ENCODE measurements at places on chromosomes 1 and 21.
A peak's percentile ranks its signal among the peaks of the same experiment; 100 is the strongest.

DNA sequence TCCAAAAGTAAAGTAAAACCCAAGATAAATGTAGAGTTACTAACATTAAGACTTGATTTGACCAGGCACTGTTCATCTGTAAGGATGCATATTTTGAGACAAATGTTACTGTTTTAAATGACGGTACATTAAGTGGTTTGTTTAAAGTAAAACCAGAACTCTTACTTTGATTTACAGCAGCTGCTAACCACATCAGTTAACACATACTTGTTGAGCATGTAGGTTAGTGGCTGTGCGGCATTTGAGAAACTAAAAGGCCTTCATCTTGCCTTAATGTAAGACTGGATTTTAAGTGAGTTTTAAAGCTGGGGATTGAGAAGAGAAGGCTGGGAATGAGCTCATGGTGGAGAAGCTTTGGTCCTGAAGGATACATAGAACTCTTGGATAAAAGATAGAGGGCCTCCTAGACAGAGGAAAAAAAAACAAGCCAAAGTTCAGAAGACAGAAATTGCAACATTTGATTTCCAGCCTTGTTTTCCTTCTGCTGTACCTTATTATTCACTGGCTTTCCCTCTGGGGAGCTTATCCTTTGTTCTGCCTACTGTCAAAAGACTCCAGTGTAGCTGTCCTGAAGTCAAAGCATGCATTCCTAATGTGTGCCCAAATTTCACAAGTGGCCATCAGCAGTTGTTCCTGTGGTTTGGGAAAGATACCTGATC, 66.6 kb downstream of the MTR start:
- H3K27ac ChIP-seq = no peak overlapping the region
- no peaks in the 10 kb centered on the region for H3K27me3 ChIP-seq
- no peaks in the 10 kb centered on the region for H3K4me1 ChIP-seq
- no peaks in the 10 kb centered on the region for H3K36me3 ChIP-seq

GRCh38 chr1:43789604-43790550, 82.5 kb downstream of the ST3GAL3 start:
- no peak overlapping the region for H3K27ac ChIP-seq
- peaks cover 11% of the 10 kb centered on the region for H3K36me3 ChIP-seq
- no peaks in the 10 kb centered on the region for H3K27me3 ChIP-seq
- H3K4me1 ChIP-seq = no peaks in the 10 kb centered on the region
- no peak overlapping the region for H3K4me3 ChIP-seq

DNA sequence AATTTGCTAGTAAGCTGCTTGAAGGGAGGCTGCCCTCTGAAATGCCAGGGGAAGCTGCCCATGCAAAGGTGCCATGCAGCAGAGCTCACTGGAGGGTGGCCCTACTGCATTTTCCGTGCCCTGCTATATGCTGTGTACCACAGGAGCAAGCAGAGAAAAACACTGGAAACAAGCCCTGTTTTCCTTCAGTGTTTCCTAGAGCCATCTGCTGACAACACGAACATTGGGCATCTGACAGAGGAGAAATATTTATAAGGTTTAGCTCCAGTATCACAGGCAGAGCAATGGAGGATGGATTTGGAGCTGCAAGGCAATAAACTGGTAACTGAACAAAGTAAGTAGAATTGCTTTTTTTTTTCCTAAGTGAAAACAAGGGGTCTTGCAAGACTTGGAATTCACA, 198.4 kb downstream of the USP25 start:
- peak overlapping the region; percentile 20 for H3K27ac ChIP-seq
- H3K4me1 ChIP-seq = no peaks in the 10 kb centered on the region
- H3K27me3 ChIP-seq = no peaks in the 10 kb centered on the region
- no peaks in the 10 kb centered on the region for H3K36me3 ChIP-seq
- no peak for DNase-seq
- H3K4me3 ChIP-seq = no peak overlapping the region

DNA sequence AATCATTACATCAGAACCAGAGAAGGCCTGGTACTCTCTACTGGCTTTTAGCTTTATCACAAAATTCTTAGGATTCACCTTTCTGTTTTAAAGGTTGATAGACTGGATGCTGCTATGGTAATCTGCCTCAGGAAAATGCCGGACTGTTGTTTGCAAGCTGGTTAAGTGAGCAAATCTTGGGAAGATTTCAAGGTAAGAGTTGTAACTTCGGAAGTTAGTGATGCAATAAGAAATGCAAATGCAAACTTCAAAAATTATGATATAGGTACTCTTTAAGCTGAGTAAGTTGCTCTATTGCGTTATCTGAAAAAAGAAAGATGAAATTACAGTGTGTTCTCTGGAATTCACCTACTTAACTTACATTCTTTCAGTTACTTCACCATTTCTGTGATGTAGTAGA, 4.4 kb upstream of the SLC16A1 start:
- H3K36me3 ChIP-seq = no peaks in the 10 kb centered on the region
- H3K27me3 ChIP-seq = no peaks in the 10 kb centered on the region
- no peak for DNase-seq
- no peak overlapping the region for H3K27ac ChIP-seq
- peaks cover 18% of the 10 kb centered on the region for H3K4me1 ChIP-seq
- no peak overlapping the region for H3K4me3 ChIP-seq

GRCh38 chr1:197224160-197224559, 43.9 kb upstream of the CRB1 start:
- H3K4me3 ChIP-seq = no peak overlapping the region
- no peaks in the 10 kb centered on the region for H3K4me1 ChIP-seq
- no peak overlapping the region for H3K27ac ChIP-seq
- DNase-seq = no peak
- H3K36me3 ChIP-seq = peaks cover 7% of the 10 kb centered on the region

- no peaks in the 10 kb centered on the region for H3K4me1 ChIP-seq
- no peak overlapping the region for H3K4me3 ChIP-seq
- peaks cover 62% of the 10 kb centered on the region for H3K36me3 ChIP-seq
- H3K27ac ChIP-seq = no peak overlapping the region
- no peaks in the 10 kb centered on the region for H3K27me3 ChIP-seq
These were observed 69.7 kb upstream of the ADAM30 start for GRCh38 chr1:119966020-119966419.

DNA sequence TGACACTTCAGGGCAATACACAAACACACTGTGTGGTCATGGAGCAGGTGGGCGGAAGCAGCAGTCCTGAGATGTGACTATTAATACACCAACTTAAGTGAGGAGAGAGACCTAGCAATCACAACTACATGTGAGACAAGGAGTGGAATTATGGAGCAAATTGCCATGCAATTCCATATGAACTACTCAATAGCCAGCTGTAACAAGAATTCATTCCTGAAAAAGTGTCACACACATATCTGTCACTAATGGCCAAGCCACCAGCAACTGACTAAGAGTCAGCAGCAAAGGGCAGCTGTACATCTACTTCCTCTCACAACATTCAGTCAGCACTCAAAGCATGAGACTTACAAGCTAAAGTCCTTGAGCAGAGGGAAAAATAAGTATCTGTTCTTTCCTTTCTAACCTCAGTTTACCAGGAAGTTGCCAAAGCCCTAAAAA, 46.2 kb downstream of the GPR3 start:
- H3K4me3 ChIP-seq = no peak overlapping the region
- no peaks in the 10 kb centered on the region for H3K36me3 ChIP-seq
- H3K4me1 ChIP-seq = no peaks in the 10 kb centered on the region
- H3K27ac ChIP-seq = peak overlapping the region; percentile 4
- DNase-seq = no peak

DNA sequence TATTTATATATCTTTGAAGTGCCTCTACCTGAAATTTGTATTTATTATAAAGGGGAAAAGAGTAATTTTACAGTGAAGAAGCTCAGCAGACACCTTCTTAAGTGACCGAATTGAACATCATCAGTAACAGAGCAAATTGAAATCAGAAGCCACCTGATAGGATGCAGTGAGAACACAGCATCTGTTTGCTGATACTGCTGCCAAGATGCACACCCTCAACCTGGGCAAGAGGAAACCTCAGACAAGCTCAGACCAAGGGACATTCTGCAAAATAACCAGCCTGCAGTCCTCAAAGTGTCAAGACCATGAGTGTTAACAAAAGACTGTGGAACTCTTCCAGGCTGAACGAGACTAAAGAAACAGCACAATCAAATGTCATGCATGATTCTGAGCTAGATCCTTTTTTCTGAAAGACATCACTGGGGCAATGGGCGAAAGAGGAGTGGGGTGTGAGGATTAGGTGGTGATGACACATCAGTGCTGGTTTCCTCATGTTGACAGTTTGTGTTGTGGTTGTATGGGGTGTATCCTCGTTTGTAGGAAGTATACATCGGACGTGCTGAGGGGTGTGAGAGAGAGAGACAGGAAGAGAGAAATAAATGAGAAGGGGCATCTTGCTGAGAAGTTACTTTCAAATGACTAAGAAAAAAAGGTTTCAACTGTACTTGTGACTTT, 103.7 kb downstream of the ABCA4 start:
- DNase-seq = no peak
- H3K27ac ChIP-seq = no peak overlapping the region
- H3K27me3 ChIP-seq = no peaks in the 10 kb centered on the region
- H3K4me3 ChIP-seq = no peak overlapping the region
- no peaks in the 10 kb centered on the region for H3K36me3 ChIP-seq

DNA sequence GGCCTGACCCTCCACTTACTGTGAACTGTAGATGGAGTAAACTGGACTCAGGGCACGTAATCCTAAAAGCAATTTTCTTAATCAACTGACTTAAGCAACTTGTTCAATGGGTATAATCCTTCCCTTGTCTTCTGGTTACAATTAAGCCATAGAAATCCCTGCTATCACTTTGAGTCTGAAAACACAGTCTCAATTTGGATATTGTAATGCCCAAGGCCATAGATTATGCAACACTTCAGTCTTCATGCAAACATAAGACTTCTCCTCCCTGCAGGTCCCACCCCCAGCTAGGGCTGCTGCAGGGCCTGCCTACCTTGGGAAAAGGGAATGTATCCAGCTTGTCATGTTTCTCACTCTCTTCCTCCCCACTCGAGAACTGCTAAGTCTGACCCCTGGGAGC, 6.2 kb upstream of the SLC5A9 start:
- no peaks in the 10 kb centered on the region for H3K36me3 ChIP-seq
- DNase-seq = no peak
- no peaks in the 10 kb centered on the region for H3K27me3 ChIP-seq
- no peak overlapping the region for H3K27ac ChIP-seq
- H3K4me3 ChIP-seq = no peak overlapping the region
- H3K4me1 ChIP-seq = peaks cover 36% of the 10 kb centered on the region

- H3K36me3 ChIP-seq = no peaks in the 10 kb centered on the region
- H3K4me3 ChIP-seq = no peak overlapping the region
- no peak overlapping the region for H3K27ac ChIP-seq
- no peak for DNase-seq
- no peaks in the 10 kb centered on the region for H3K27me3 ChIP-seq
These were observed 63.5 kb downstream of the LRRN2 start for GRCh38 chr1:204621996-204622395.

- no peak for DNase-seq
- H3K4me3 ChIP-seq = no peak overlapping the region
- H3K27ac ChIP-seq = no peak overlapping the region
- H3K4me1 ChIP-seq = no peaks in the 10 kb centered on the region
- no peaks in the 10 kb centered on the region for H3K27me3 ChIP-seq
These were observed 16.8 kb downstream of the UBE2U start for GRCh38 chr1:64220241-64220640.

DNA sequence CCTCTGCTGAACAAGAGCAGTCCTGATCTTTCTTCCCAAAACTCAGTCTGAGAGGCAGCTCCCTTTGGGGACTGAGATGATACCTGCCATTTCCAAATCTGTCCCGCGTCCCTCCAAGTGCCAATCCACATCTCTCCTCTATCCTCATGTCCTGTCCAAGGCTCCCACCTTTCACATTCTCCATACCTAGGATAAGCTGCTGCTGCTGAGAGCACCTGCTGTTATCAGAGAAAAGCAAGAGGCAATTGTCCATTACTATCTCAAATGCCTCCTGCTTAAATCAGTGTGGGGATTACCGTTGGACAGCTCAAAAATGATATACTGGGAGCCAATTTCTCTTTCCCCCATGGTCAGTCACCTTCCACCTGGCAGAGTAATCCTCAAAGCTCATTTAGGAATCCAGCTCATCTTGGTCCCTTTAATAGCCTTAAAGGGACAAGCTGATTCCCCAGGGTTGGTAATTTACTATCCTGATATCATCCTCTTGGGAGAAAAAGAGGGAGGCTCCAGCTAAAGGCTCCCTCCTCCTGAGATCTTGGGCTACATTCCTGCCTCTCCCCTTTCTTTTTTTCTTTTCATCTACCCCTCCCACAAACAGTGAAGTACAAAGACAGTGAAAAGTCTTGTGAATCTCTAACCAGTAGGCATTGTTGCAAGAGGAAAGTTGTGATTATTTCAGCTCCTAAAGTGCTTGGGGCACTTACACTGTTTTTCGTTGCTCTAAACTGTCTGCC, 278.1 kb upstream of the CAMK1G start:
- H3K27me3 ChIP-seq = no peaks in the 10 kb centered on the region
- H3K27ac ChIP-seq = no peak overlapping the region
- H3K36me3 ChIP-seq = no peaks in the 10 kb centered on the region
- H3K4me1 ChIP-seq = no peaks in the 10 kb centered on the region
- no peak overlapping the region for H3K4me3 ChIP-seq
- DNase-seq = no peak

GRCh38 chr1:56433056-56433577, 146.2 kb downstream of the PLPP3 start:
- no peaks in the 10 kb centered on the region for H3K4me1 ChIP-seq
- no peaks in the 10 kb centered on the region for H3K36me3 ChIP-seq
- no peaks in the 10 kb centered on the region for H3K27me3 ChIP-seq
- DNase-seq = no peak
- H3K27ac ChIP-seq = no peak overlapping the region
- H3K4me3 ChIP-seq = no peak overlapping the region

GRCh38 chr1:11198851-11199594, 9.9 kb downstream of the ANGPTL7 start:
- H3K27ac ChIP-seq = peak overlapping the region; percentile 21
- H3K4me1 ChIP-seq = no peaks in the 10 kb centered on the region
- H3K27me3 ChIP-seq = no peaks in the 10 kb centered on the region
- no peak overlapping the region for H3K4me3 ChIP-seq
- no peak for DNase-seq

DNA sequence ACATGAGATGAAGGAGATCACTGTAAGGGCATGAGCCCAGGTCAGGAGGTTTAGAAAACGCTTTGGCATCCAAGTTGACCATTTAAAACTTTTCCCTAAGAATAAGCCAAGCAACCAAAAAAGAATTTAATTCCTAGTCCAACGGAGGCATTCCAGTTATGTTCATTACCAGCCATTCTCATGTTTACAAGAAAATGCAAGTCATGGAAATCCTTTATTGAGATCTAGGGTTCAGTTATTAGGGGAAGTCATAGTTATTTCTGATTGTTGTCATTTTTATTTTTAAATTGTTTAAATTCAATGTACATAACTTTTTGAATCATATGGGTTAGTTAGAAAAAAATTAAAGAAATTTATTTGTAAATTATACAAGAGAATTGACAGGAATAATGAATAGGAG, 24.5 kb downstream of the CFHR5 start:
- H3K27me3 ChIP-seq = no peaks in the 10 kb centered on the region
- no peak overlapping the region for H3K27ac ChIP-seq
- H3K4me3 ChIP-seq = no peak overlapping the region
- H3K36me3 ChIP-seq = no peaks in the 10 kb centered on the region
- no peaks in the 10 kb centered on the region for H3K4me1 ChIP-seq
- no peak for DNase-seq

Measured in tibial nerve (tissue), 4 donors.